ENCODE measurements at places on chromosomes 6 and 20. TPM values are rescaled to one million over a fixed set of nuclear protein-coding genes. Genes with fewer than 3 reads are reported as not detected.

The BACH2 gene
- total RNA-seq = 4.2 TPM

The TMEM170B gene
- 3.9 TPM for total RNA-seq

The PLA2G7 gene
- total RNA-seq = 0.68 TPM

DNA sequence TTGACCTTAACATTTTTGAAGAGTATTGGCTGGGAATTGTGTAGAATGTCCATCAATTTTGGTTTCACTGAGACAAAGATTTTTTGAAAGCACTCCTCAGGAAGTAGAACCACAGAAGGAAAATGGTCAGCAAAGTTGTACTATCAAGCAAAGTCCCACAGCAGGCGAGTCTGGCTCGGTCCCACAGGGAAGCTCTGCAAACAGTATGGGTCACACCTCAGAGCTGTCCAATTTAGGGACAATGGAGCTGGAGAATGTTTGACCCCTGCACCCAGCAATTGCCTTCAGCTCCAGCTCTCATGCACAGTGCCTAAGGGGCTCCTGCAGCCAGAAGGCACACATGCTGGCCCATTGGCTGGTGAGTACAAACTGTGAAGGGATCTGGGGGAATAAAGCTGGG lies 147.0 kb downstream of the MAFB start:
- no peak for DNase-seq

GRCh38 chr20:37841389-37841788 lies 61.5 kb upstream of the VSTM2L start:
- DNase-seq = no peak

The SNAI1 gene
- 2.2 TPM for total RNA-seq

The PTPRT gene
- total RNA-seq = not detected

GRCh38 chr6:374956-375355 lies 16.6 kb upstream of the IRF4 start:
- DNase-seq = no peak

DNA sequence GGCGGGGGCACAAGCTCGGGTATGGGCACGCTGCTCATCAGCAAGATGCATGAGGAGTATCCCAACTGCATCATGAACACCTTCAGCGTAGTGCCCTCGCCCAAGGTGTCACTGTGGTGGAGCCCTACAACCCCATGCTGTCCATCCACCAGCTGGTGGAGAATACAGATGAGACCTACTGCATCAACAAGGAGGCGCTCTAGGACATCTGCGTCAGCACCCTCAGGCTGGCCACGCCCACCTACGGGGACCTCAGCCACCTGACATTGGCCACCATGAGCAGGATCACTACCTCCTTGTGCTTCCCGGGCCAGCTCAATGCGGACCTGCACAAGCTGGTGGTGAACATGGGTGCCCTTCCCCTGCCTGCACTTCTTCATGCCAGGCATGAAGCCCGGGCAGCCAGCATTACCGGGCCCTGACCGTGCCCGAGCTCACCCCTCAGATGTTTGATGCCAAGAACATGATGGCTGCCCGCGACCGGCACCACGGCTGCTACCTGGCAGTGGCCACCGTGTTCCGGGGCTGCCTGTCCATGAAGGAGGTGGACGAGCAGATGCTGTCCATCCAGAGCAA lies 12.8 kb downstream of the GABRR2 start:
- DNase-seq = no peak

The PPP1R14C gene
- total RNA-seq = 9.8 TPM

The TCF21 gene
- total RNA-seq = not detected

DNA sequence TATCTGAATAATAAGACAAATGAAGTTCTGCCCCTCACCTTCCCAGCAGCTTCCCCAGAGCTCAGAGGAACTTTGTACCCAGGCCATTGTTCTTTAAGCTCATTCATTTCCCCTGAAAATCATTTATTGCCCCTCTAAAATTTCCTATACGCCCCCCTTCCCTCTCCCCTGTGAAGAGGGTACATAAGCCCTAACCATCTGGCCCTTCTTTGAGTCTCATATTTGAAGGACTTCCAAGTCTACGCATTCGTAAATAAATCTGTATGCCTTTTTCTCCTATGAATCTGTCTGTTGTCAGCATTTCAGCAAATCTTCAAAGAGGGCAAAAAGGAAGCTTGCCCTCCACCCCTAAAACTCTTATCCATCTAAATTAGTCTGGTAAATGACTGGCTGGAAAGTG lies 73.1 kb upstream of the DST start:
- DNase-seq = no peak

The GINS1 gene
- 26.6 TPM for total RNA-seq

The PRRT1 gene
- 12.6 TPM for total RNA-seq

- DNase-seq = no peak
These were observed 59.7 kb downstream of the TFAP2A start for GRCh38 chr6:10355115-10355702.

DNA sequence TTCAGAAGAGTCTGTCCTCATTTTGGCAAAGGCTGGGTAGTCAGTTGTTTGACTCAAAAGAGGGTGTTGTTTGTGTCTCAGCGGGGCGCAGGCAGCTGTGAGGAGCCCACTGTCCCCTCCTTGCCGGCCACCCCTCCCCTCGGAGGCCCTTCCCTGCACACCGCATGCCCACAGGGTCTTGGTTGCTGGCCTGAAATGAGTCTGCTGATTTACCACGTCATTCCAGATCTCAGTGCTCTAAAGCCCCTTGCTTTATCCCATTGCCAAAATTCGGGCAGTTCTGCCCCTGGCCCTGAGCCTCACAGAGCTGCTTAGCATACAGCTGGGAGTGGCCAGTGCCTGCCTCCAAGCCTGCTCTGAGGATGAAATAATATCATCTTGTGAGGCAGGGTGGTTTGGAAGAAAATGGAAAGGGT lies 220.7 kb downstream of the UST start:
- no peak for DNase-seq

The C20orf141 gene
- total RNA-seq = not detected

The DEFB132 gene
- total RNA-seq = not detected

GRCh38 chr20:61629602-61630390 lies 377.7 kb downstream of the CDH4 start:
- DNase-seq = no peak

The CLPSL2 gene
- total RNA-seq = not detected

DNA sequence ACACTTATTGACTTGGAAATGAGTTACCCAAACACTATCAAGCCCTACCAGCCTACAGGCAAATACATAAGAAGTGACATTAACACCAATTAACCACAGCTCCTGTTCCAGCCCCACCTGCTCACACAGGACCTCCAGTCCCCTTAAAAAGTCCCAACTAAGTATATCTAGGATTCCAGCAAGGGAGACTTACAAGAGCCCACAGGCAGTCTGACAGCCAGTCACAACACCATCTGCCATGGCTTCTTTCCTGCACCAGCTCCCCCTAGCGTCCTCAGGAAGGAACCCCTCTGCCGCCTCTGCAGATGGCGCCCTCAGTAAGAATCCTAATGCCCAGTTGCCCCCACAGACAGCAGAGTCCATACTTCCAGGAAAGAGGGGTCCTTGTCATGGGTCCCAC lies 122.1 kb downstream of the HIVEP2 start:
- DNase-seq = no peak

- peak; percentile 5 for DNase-seq
These were observed 49.4 kb downstream of the ERMARD start for GRCh38 chr6:169800668-169801395.

The WFDC12 gene
- total RNA-seq = not detected

DNA sequence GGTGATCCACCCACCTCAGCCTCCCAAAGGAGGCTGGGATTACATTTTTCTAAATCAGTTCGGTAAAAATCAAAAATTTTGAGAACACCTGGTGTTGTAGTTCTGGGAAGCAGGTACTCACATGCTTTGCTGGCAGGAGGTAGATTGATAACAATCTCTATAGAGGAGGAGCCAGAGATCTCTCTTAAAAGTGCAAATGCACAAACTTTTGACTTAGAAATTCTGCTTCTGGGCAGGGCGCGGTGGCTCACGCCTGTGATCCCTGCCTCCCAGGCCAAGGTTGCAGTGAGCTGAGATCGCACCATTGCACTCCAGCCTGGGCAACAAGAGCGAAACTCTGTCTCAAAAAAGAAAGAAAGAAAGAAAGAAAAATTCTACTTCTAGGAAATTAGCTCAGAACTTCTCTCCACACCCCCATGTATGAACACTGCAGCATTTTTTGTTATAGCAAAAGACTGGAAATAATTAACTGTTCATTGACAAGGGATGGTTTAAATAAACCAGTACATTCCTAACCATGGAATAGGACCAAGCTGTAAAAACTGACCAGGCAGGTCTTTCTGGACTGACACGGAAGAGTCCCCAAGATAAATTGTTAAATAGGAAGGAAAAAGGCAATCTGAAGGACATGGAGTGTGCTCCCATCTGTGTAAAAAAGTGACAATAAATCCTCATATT lies 14.4 kb upstream of the TRIB3 start:
- peak; percentile 75 for DNase-seq

DNA sequence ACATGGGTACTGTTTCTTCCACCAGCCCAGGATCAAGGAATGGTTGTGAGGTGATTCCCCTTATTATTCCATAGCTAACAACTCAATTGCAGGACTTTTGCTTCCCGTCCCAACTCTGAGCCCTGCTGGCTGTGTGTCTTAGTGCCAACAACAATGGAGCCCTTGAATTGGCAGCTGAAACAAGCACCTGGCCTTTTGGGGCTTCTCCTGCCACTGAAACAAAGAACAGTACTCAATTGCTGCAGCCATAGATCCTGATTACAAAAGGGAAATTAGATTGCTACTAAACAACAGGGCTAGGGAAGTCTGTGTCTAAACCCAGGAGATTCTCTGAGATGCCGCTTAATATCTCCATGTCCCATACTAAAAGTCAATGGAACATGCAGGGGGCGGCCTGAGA lies 61.3 kb upstream of the CARMIL1 start:
- DNase-seq = no peak

The CDSN gene
- 1.0 TPM for total RNA-seq

The ANKRD66 gene
- total RNA-seq = not detected

The DCBLD1 gene
- 5.7 TPM for total RNA-seq

The LMBRD1 gene
- total RNA-seq = 25.2 TPM

GRCh38 chr6:89254569-89254968 lies 37.4 kb upstream of the GABRR1 start:
- no peak for DNase-seq

The PRSS16 gene
- 32.3 TPM for total RNA-seq
